ENCODE measurements at places on chromosomes 1 and 21.
A peak's percentile ranks its signal among the peaks of the same experiment; 100 is the strongest.

GRCh38 chr1:41359211-41360073 lies 1.8 kb upstream of the FOXO6 start:
- DNase-seq: no peak

DNA sequence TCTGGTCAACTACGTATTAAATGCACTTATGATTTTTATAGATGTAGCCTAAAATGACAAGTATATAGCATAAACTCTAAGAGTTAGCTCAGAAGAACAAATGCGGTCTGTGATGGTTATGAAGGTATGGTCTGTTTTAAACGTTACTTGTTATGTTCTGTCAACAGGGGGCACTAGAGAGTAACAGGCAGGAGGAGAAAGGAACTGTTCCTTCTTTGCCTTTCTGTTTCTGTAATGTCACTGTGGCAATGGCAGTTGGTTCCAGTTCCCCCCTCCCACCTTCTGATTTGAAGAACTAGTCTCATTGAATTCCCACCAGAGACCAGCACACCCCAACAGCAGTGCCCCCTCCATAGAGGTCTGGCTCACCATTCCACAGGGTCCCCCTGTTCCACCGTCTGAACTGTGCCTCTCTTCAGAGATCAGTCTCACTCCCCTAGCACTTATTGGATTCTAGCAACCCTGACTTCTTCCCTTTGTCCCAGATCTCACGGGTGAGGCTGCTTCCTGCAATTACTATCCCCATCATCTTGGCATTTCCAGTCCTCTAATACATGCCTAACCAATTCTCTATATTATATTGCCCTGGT lies 14.0 kb downstream of the KRTAP24-1 start:
- DNase-seq: no peak

- no peak for DNase-seq
Measured at GRCh38 chr21:33578959-33579542, 9.4 kb downstream of the DONSON start.

GRCh38 chr1:217089361-217090014 lies 366.3 kb upstream of the ESRRG start:
- peak; percentile 52 for DNase-seq

- peak; percentile 32 for DNase-seq
Measured at GRCh38 chr1:34549199-34549598, 205.6 kb upstream of the GJB5 start.

GRCh38 chr1:76148460-76148859 lies 73.9 kb downstream of the ST6GALNAC3 start:
- DNase-seq: no peak

DNA sequence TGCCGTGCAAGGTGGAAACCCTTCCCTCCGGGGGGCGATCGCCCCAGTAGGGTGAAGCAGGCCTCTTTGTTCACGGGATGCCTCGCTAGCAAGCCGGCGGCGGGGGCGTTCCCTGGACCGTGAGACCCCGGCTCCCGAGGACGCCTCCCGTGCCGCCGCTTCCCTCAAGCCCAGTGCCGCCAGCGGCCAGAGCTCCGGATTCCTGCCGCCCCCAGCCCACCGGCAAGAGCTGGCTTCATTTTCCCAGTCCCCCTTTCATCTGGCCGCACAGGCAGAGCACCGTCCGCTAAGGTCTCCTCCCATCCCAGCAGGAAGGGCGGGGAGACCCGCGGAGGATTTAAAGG lies 16.3 kb downstream of the IER5 start:
- DNase-seq: peak; percentile 74

- DNase-seq: no peak
Measured at GRCh38 chr1:9643351-9644256, 7.9 kb upstream of the PIK3CD start.

GRCh38 chr1:84541679-84542078 lies 32.6 kb downstream of the CTBS start:
- DNase-seq: no peak

DNA sequence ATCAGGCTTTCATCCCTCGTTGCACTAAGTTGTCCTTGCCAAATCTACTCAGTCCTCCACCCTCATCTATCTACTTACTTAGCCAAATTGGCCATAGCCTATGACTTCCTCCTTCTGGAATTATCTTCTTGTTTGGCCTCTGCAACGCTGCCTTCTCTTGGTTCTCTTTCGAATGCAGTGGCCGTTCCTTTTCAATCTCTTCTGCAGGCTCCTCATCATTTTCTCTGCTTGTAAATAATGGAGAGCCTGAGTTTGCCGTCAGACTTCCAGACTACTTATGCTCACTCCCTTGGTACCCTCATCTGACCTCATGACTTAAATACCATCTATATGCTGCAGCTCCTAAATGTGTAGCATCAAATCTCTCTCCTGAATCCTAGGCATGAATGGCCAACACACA lies 22.4 kb upstream of the SRRM1 start:
- no peak for DNase-seq

DNA sequence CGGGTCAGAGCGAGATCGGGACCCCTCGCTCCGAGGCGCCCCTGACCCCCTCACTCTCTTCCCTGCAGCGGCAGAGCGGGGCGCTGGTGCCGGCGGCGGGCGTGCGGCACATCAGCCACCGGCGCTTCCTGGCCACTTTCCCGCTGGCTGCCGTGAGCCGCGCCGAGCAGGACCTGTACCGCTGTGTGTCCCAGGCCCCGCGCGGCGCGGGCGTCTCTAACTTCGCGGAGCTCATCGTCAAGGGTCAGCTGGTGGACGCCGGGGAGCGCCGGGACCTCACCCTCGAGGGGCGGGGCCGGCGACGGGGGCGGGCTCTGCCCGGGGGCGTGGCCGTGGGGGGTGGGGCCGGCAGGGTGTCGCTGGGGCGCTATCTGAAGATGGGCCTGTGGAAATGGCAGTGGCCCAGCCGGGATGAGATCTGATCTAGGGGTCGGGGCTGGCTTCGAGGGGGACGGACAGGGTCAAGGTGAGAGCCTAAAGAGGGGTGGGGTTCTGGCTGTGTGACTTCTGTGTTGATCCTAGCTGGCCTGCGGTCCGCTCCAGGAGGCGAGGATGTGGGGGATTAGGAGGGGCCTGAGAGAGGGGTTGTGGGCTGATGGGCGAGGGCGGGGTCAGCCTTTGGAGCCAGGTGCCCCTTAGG lies 23.6 kb downstream of the PTPRU start:
- peak; percentile 84 for DNase-seq

- DNase-seq: no peak
Measured at GRCh38 chr1:196466654-196467053, 141.6 kb downstream of the KCNT2 start.

DNA sequence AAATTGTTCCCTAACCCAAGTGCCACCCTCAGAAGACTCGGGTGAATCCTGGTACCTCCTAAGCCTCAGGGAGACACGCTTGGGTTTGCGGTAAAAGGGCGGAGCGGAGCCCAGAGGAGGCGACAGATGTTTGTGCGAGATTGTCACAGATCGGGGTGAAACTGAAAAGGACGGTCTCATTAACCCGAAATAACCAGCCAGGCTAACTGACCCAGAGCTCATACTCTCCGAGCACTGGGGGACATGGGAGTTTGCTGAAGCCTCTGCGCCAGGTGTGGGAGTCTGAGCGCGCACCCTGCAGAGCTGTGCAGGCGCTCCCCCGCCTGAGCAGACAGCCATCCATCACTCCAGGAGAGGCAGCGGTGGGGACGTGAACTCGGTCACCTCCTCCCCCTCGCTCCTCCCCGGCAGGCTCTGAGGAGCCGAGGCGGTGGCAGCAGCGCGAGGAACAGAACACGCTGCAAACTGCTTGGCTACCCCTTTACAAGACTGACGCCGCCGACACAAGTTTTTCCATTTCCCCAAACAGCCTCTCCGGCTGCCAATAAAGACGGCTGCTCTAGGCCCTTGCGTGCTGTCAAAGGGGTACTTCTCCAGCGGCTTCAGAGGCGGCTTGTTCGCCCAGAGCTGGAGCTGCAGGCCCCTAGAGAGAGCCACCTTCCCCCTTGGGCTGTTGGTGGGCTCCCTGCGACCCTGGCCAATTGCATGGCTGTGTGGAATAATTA lies 43.5 kb downstream of the RRAGC start:
- DNase-seq: peak; percentile 73

GRCh38 chr21:42745511-42746239 lies 92.3 kb downstream of the PDE9A start:
- DNase-seq: no peak

DNA sequence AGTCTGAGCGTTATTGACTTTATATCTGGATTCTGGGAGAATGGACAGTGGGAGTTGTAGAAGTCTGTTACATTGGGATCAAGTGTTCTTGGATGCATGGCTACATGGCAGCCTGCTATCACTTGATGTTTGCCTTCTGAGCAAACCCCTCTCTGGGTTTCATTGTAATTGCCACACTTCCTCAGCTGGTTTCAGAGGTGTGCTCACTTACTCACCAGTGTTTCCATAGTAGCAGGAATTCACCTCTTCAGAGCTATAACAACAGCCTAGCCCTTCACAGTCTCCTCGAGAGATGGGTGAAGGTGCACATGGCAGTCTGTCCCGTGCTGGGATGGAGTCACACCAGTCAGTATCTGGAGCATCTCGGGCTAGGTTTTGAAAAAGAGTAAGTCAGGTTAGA lies 2.6 kb downstream of the ZP4 start:
- DNase-seq: no peak

- DNase-seq: no peak
Measured at GRCh38 chr1:58823481-58824010, 39.7 kb upstream of the JUN start.

- no peak for DNase-seq
Measured at GRCh38 chr1:153683854-153684253, 5.4 kb downstream of the NPR1 start.

DNA sequence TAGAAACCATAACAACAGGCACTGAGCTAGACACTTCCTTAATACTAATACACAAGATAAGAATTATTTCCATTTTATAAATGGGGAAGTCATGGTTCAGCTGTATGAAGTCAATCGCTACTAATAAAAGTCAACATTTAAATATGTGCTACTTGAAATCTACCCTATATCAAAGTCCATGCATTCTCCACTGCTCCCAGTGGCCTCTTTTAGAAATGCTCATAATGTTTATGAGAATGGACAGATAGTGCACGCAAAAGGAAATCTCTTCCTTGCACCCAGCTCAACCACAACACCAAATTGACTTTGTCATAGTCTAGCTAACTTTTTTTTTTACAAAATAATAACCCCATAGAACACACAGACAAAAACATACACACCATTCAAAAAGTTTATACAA lies 281.7 kb upstream of the CXADR start:
- DNase-seq: no peak

DNA sequence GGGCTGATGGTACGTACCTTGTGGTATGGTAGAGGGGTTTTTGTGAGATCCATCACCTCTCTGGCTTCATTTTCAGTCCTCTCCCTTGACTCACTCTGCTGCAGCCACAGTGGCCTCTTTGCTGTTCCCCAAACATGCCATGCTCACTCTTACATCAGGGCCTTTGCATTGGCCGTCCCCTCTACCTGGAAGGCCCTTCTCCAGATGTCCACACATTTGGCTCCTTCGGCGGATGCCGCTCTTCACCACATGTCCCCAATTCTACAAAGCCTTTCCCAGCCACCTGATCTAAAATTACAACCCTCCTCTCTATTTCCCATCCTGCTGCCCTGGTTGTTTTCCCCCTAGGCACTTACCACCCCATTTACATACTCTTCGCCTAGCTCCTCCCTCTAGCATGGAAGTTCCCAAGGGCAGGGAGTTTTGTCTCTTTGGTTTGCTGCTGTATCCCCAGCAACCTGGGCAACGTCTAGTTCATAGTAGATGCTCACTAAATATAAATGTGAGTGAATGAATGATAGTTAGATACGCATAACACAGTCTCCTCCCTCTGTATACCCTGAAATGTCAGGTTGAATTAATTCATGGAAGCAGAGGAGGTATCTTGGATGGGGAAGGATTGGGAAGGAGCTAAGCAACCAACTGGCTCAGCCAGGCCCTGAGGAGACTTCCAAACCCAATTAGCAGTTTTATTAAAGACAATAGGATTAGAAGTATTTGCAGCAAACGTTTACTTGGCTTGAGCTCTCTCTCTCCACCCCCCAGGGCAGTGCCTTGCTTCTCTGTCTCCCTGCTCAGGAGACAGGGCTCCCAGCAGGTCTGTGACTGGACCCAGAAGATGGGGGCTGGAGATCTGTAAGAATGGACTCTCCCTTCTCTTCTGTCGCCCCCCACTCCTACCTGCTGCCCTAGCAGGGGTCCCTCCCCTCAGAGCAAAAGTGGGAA lies 264.2 kb downstream of the GRIK3 start:
- DNase-seq: no peak

DNA sequence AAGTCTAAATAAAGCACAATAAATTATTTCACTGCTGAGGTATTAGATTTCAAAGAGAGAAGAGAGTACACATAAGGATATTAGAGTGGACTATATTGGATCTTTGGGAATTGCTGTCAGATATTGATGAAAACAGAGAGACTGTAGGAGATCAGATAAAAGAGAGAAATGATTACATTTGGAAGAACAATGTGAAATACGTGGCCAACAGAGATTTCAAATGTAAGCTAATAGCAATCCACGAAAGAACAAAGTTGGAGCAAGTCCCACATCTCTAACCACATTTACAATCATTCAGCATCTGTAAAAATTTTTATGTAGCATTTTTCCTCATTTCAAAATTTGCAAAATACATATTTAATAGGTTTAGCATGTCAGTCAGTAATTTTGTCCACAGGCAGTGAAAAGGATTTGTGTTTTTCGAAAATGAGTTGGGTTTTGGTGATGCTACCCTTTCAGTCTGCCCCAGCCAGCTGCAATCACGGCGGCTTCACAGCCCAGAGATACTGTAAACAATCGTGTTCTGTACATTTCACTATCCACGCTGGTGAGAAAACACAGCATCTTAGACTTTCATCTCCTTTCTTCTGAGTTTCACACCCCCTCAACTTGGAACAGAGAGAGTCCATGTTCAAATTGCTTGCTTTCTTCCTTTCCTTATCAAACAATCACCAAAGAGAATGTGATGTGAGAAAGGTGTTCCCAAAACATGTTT lies 209.1 kb upstream of the LYPLAL1 start:
- DNase-seq: no peak

- DNase-seq: no peak
Measured at GRCh38 chr1:62341089-62341488, 21.9 kb upstream of the KANK4 start.

- peak; percentile 16 for DNase-seq
Measured at GRCh38 chr1:59556802-59557548, 257.8 kb upstream of the HOOK1 start.

DNA sequence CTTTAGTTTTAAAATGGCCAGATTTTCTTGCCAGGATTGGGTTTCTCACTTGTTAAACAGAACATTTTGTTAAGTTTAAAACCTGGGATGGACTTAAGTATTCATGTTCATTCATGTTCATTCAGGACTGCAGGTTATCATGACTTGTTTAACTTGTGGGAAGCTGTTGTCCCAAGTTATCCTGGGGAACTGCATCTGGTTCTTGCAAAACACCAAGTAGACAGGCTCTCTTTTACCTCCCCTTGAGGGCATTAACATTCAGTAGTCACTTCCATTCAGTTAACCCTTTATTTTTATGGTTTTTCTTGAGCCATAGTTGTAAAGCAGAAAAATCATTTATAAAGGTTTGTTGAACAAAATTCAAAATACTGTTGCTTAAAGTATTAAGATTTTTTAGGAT lies 8.1 kb downstream of the SOD1 start:
- no peak for DNase-seq

DNA sequence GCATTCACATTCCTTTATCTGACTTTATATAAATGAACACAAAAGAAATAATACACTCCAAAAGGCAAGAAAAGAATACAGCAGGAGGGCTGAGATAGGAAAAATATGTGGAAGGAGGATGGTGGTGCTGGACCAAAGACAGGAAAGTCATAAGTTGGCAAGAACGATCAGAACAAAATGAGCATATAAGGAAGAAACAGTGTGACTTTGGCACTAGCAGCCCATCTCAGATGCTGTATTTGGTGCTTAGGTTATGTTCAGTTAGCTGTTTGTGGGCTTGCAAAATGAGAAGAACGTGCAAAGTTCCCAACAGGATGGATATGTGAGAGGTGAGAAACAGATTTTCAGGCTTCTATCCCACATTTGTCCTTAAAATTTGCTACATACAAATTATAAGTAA lies 719.8 kb upstream of the ADGRL4 start:
- no peak for DNase-seq
